Fibroblast of skin of back (primary cell): ENCODE measurements at places on chromosomes 16 and 17.

- no peak for DNase-seq
These were observed 6.0 kb downstream of the PDZD9 start for GRCh38 chr16:21994856-21995465.

DNA sequence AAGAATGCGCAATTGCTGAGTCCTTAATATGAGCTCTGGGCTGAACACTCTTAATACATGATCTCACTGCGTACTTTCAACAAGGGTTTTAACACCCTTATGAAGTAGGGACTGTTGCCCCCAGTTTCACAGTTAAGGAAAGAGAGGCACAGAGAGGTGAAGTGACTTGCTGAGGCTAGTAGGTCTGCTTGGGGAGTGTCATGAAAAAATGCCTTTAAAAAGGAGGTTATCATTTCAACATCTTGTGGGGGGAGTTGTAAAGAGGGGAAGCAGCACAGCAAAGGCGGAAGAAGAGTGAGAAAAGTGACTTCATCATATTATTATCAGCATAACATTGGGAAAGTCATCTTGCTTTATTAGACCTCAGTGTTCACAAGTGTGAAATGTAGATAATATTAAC is 2.1 kb downstream of the CCL4L2 start:
- DNase-seq: no peak

GRCh38 chr17:49191409-49191916 is 18.9 kb downstream of the GNGT2 start:
- no peak for DNase-seq

DNA sequence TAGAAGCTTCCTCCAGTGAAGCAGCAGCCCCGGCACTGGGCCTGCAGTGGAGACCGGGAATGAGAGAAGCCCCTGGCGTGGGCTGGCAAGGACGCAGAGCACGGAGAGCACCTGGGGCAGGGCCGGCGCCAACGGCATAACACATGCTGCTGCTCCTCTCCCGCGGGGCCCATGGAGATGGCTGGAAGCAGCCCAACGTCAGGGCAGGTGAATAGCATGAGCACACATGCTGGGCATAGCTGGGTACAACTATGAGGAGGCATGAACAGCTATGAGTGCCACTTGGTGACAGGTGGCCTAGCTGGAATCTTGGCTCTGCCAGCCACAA is 46.4 kb downstream of the IRF8 start:
- DNase-seq: no peak

DNA sequence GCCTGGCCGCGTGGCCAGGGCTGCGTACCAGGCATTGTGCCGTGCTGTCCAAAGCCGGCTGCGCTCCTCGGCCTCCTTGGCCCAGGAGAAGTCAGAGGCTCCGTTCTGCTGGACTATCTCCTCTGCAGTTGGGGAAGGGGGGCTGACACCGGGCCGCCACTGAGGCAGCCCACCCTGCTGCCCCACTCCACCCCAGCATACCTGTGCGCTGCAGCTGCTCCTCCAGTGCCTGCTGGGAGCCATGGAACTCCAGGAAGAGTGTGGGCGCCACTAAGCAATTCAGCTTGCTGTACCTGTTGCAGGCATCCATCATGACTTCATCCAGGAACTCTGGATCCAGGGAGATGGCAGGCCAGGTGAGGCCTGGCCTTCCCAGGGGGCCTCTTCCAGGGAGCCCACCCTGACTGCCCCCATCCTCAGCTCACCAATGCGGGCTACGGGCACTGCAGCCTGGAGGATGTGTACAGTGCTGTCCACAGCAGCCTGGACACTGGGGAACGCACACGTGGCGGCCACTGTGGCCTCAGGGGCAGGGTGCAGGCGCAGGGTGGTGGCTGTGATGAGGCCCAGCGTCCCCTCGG is 2.9 kb downstream of the LDHD start:
- DNase-seq: no peak

- no peak for DNase-seq
These were observed 44.5 kb downstream of the AATF start for GRCh38 chr17:36993227-36993626.

DNA sequence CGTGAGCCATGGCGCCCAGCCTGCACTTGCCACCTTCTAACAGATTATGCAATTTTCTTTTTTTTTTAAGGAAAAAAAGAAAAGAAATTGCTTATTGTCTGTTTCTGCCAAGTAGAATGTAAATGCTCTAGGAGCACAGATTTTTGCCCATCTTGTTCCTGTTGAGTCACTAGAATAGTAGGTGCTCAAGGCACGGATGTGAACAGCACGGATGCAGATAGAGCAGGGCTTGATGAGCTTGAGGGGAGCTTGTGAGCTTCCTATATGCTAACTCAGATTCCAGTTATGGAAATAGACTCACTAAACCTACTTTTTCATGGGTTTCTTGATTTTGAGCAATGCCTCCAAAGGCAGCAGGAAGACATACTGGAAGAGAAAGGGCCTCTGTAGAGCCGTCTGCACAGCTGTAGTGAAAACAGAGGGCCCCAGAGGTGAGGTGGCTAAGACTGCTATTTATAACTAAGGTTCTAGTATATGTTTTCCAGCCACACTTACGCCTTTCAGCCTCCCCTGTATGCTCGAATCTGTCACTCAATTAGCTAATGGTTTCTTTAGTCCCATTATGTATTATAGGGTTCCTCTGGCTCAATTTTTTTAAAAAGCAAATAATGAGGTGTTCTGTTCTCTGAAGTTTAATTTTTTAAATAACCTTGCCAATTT is 72.8 kb downstream of the WWP2 start:
- DNase-seq: no peak

DNA sequence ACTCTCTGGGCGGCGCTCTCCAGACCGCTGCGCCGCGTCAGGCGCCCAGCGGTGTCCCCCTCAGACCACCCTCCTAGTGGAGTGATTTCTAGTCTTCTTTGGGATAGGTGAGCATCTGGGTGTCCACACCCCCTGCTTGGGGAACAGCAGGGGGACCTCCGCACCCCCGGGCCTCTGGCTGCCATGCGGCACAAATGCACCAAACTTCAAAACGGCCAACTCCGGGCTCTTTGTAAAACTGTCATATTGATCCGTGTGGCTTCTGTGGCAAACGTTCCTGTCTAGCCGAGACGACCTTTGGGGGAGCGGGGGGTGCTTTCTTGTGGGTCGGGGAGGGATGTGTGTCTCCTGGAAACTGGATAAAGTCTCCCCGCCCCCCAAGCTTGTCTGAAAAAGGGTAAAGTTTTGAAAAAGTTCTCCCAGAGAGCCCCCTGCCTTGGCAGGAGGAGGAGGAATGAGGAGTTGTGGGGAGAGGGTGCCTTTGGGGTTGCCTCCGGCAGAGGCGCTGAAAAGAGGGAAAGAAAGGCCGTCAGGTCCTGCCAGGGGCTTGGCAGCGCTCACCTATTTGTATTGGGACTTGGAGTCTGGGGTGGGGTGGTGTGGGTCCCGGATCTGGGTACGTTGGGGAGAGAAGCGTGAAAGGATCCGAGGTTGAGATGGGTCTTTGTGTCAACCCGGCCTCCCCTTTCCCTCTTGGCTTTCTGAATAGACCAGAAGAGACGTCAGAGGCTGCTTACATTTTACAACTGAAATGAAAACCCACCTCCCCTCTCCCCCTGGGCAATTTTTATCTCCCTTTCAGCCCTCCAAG is 2.2 kb upstream of the CHD3 start:
- peak; percentile 27 for DNase-seq

- no peak for DNase-seq
These were observed 723 bp downstream of the NTHL1 start for GRCh38 chr16:2046893-2047329.
